ENCODE measurements at places on chromosomes 12 and 14.

- peak overlapping the region; percentile 85 for H3K27ac ChIP-seq
- peaks cover 88% of the 10 kb centered on the region for H3K4me1 ChIP-seq
- H3K4me3 ChIP-seq, result no peak overlapping the region
- peaks cover 57% of the 10 kb centered on the region for H3K36me3 ChIP-seq
- no peaks in the 10 kb centered on the region for H3K27me3 ChIP-seq
These were observed 41.0 kb downstream of the TRAF3 start for GRCh38 chr14:102817942-102818940.

- H3K4me1 ChIP-seq, result peaks cover 20% of the 10 kb centered on the region
- DNase-seq, result no peak
- H3K27me3 ChIP-seq, result peaks cover 40% of the 10 kb centered on the region
- no peak overlapping the region for H3K27ac ChIP-seq
These were observed 8.9 kb upstream of the KRT7 start for GRCh38 chr12:52224151-52224550.

GRCh38 chr12:113407931-113408600 lies 4.4 kb upstream of the SDS start:
- no peak overlapping the region for H3K27ac ChIP-seq
- no peaks in the 10 kb centered on the region for H3K4me1 ChIP-seq
- H3K27me3 ChIP-seq, result peaks cover 7% of the 10 kb centered on the region
- no peak for DNase-seq

- H3K4me3 ChIP-seq, result no peak overlapping the region
- H3K27me3 ChIP-seq, result no peaks in the 10 kb centered on the region
- no peak overlapping the region for H3K27ac ChIP-seq
These were observed 15.9 kb downstream of the PIK3C2G start for GRCh38 chr12:18277196-18277595.

DNA sequence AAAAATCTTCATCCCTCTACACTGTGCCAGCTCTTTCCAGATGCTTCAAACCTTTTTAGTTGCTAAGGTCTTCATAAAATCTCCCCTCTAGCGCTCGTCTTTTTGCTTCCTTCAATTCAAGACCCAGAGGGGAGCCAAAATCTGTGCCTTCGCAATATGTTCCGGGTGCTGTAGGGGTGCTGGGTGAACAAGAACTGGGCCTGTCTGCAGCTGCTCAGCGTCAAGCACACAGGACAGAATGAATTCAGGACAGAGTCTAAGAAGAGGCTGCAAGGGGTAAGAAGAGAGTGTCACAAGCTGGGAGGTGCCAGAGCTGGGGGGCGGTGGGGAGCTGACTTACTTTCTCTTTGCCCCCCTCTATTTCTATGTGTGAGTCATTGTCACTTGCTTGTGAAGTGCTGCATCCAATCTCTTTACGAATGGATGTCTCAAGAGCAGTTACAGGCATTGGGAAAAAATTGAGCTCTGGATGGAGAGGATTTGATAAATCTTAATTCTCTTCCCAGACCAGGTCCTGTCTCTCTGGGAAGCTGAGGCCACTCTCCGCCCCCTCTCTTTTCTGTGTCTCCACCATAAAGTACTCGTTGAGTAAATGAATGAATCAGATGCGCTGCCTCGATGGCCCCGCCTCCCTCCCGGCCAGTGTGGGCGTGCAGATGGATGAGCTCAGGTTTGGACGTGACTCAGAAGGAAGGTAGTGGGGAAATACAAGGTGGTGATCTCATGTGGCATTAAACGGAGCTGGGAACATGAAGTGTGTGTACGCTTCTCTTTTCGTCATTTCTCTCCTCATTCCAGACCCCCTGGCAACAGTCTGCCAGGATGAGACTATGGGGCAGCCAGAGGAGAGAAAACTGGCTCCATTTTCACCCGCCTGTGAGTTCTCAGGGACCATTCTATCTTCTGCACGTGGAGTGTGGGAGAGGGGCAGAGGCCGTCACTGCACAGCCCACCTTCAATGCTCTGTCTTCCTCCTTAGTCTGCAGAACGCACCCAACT lies 91.3 kb downstream of the TSPAN9 start:
- peaks cover 13% of the 10 kb centered on the region for H3K4me1 ChIP-seq
- H3K27me3 ChIP-seq, result peaks cover 6% of the 10 kb centered on the region
- no peak overlapping the region for H3K27ac ChIP-seq
- H3K36me3 ChIP-seq, result no peaks in the 10 kb centered on the region
- peak; percentile 88 for DNase-seq
- no peak overlapping the region for H3K4me3 ChIP-seq

DNA sequence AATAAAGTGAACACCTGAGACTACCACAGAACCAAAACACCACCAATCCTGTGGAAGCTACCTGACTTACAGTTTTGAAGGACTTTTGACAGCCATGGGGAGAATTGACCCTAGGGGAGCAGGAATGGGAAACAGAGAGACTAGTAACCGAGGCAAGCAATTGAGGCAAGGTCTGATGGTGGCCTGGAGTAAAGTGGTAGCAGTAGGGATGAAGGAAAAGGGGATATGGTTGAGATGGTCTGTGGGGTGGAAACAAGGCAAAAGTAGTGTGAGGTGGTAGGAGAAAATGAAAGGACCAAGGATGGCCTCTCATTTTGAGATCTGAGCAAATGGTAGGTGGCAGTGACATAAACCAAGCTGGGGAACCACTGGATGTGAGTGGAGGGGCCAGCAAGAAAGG lies 4.2 kb upstream of the IRF9 start:
- H3K27me3 ChIP-seq, result no peaks in the 10 kb centered on the region
- peaks cover 53% of the 10 kb centered on the region for H3K36me3 ChIP-seq
- peak overlapping the region; percentile 49 for H3K27ac ChIP-seq
- H3K4me3 ChIP-seq, result no peak overlapping the region
- DNase-seq, result no peak
- H3K4me1 ChIP-seq, result peaks cover 9% of the 10 kb centered on the region

DNA sequence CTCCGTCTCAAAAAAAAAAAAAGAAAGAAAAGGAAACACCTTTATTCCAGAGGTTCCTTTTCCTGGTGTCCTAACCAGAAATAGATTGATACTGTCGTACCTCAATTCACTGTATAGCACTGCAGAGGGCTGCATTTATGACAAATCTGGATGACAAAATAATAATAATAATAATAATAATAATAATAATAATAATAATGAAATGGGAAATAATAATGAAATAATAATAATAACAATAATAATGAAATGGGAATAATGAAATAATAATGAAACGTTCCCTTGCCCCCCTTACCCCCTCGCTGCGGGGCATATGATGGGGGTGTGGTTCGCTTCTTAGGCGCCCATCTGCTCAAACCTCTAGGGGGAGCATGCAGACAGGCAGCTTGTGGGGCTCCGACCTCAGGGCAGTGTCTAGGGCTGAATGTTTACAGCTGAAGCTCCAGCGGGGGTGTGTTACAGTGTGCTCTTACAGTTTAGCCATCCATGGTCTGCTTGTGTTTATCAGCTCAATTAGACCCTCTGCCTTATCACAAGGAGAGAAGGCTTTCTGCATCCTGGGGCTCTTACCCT lies 1088.3 kb upstream of the SEL1L start:
- DNase-seq, result peak; percentile 9
- H3K27ac ChIP-seq, result no peak overlapping the region
- H3K4me1 ChIP-seq, result no peaks in the 10 kb centered on the region

- no peak overlapping the region for H3K4me3 ChIP-seq
These were observed 106.7 kb downstream of the RPS29 start for GRCh38 chr14:49479432-49479831.

GRCh38 chr14:24135834-24136683 lies at the start of gene PSME1:
PSME1 (plus strand) TSS chr14:24136194; CDS start chr14:24136263, 69 bp downstream.
- peak; percentile 98 for DNase-seq
- peaks cover 50% of the 10 kb centered on the region for H3K4me1 ChIP-seq
- H3K27ac ChIP-seq, result peak within 1 kb of the TSS; percentile 92

GRCh38 chr12:45591635-45592034 lies 137.9 kb upstream of the ARID2 start:
- H3K27ac ChIP-seq, result no peak overlapping the region
- peaks cover 5% of the 10 kb centered on the region for H3K27me3 ChIP-seq
- no peak for DNase-seq
- H3K4me1 ChIP-seq, result peaks cover 2% of the 10 kb centered on the region
- H3K36me3 ChIP-seq, result no peaks in the 10 kb centered on the region
- H3K4me3 ChIP-seq, result no peak overlapping the region

DNA sequence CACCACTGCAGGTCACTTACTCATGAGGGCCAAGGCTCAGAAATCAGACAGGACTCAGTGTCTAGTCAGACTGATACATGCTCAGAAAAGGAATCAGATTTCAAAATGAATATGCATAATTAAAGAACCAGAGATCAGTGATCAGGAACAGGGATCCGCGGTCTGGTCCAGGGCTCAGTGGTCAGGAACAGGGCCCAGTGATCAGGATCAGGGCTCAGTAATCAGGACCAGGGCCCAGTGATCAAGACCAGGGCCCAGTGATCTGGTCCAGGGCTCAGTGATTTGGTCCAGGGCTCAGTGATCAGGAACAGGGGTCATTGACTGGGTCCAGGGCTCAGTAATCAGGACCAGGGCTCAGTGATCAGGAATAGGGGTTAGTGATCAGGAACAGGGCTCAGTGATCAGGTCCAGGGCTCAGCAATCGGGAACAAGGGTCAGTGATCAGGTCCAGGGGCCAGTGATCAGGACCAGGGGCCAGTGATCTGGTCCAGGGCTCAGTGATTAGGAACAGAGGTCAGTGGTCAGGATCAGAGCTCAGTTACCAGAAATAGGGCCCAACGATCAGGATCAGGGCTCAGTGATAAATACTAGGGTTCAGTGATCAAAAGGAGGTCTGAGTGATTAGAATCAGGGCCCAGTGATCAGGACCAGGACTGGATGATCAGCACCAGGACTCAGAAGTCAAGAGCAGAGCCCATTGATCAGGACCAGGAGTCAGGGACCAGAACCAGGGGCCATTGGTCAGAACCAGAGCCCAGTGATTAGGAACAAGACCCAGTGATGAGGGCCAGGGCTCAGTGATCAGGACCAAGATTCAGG lies 175.3 kb downstream of the TMEM121 start:
- H3K27ac ChIP-seq, result peak overlapping the region; percentile 23
- H3K4me3 ChIP-seq, result no peak overlapping the region
- peaks cover 2% of the 10 kb centered on the region for H3K27me3 ChIP-seq
- peaks cover 3% of the 10 kb centered on the region for H3K4me1 ChIP-seq

DNA sequence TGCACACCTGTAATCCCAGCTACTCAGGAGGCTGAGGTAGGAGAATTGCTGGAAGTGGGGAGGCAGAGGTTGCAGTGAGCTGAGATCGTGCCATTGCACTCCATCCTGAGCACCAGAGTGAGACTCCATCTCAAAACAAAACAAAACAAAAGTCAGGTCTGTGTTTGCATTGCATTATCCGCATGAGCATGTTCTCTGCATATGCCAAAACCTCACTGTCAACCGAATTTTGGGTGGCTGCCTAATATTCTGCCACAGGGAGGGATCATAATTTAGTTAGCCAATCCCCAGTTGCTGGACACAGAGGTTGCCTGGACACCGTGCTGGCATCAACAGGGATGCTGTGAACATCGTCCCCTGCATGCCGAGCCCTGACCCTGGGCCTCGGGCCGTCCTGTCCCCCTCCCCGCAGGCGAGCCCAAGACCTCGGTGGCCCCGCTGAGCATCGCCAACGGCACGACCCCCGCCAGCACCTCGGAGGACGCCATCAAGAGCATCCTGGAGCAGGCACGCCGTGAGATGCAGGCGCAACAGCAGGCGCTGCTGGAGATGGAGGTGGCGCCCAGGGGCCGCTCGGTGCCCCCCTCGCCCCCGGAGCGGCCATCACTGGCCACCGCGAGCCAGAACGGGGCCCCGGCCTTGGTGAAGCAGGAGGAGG lies 49.2 kb downstream of the PHETA1 start:
- H3K4me3 ChIP-seq, result no peak overlapping the region
- H3K4me1 ChIP-seq, result no peaks in the 10 kb centered on the region
- no peak for DNase-seq
- no peaks in the 10 kb centered on the region for H3K36me3 ChIP-seq
- no peaks in the 10 kb centered on the region for H3K27me3 ChIP-seq

DNA sequence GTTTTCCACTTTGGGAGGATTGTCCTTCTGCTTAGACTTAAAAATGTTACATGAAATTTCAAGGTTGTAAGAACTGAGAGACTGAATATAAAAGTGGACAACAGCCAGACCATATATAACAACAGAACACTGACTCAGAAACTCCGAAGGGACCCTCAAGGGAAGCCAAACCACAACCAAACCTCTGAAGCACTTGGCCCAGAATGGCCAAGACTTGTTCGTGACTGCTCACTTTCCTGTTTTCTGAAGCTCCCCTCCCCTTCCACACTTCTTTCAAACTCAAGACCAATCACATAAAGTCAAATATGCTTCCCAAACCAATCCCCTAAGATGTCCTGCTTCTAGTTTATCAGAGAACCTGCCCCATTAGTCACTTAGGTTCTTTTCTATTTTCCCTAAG lies 13.7 kb downstream of the OR6J1 start:
- no peaks in the 10 kb centered on the region for H3K4me1 ChIP-seq
- no peak overlapping the region for H3K27ac ChIP-seq
- H3K36me3 ChIP-seq, result no peaks in the 10 kb centered on the region
- no peak for DNase-seq
- H3K27me3 ChIP-seq, result peaks cover 5% of the 10 kb centered on the region

- no peak for DNase-seq
- no peaks in the 10 kb centered on the region for H3K4me1 ChIP-seq
- H3K27ac ChIP-seq, result no peak overlapping the region
- H3K4me3 ChIP-seq, result no peak overlapping the region
These were observed 65.7 kb downstream of the PTHLH start for GRCh38 chr12:27906658-27907473.

GRCh38 chr12:6766651-6767349 lies 637 bp downstream of the PTMS start:
- H3K4me1 ChIP-seq, result peaks cover 46% of the 10 kb centered on the region
- H3K36me3 ChIP-seq, result peaks cover 10% of the 10 kb centered on the region
- H3K27ac ChIP-seq, result peak overlapping the region; percentile 49
- peak overlapping the region; percentile 73 for H3K4me3 ChIP-seq
- DNase-seq, result peak; percentile 78

DNA sequence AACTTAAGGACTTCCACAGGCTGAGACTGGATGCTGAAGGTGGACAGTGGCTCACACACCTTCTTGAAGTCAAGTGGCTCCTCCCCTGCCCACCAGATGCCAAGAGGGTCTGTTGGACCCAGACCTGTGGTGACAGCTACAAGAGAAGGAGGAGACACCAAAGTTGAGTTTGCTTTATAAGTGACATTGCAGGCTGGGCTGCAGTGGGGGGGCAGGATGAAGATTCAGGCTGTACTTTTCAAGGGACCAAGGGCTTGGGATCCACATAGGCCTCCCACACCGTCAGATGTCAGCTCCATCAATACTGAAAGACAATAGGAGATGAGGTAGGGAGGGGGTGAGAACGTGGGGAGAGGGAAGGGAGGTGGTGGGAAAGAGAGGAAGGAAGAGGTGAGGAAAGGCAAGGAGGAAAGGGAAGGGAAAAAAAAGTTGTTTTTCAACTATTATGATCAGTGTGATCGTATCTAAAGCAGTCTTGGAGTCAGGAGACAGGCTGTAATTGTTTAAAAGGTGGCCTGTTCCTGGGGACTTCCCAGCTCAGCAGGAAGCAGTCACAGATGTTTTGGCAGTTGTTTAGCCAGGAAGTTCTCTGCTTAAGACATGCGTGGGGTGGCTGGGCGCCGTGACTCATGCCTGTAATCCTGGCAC lies 84.1 kb upstream of the RESF1 start:
- H3K4me3 ChIP-seq, result peak overlapping the region; percentile 49
- no peaks in the 10 kb centered on the region for H3K27me3 ChIP-seq
- peak; percentile 84 for DNase-seq
- peaks cover 25% of the 10 kb centered on the region for H3K4me1 ChIP-seq

- H3K4me1 ChIP-seq, result no peaks in the 10 kb centered on the region
- H3K27ac ChIP-seq, result no peak overlapping the region
- peaks cover 5% of the 10 kb centered on the region for H3K27me3 ChIP-seq
- H3K36me3 ChIP-seq, result no peaks in the 10 kb centered on the region
These were observed 13.2 kb upstream of the TSPAN11 start for GRCh38 chr12:30913323-30913722.

Data from activated CD4-positive, alpha-beta T cell treated with anti-CD3 and anti-CD28 coated beads for 36 hours (primary cell).